ENCODE measurements at places on chromosomes 3 and 15. TPM values are rescaled to one million over a fixed set of nuclear protein-coding genes. Genes with fewer than 3 reads are reported as not detected.

The C3orf85 gene
- not detected for total RNA-seq

The RTP3 gene
- total RNA-seq, result not detected

The MGA gene
- total RNA-seq, result 65.2 TPM

The CSPG5 gene
- total RNA-seq, result not detected

The CLDN11 gene
- total RNA-seq, result 10.6 TPM

The GRK7 gene
- total RNA-seq, result not detected

The DUOXA2 gene
- total RNA-seq, result 3.9 TPM

- no peak for DNase-seq
Measured at GRCh38 chr3:177362626-177363025, 165.3 kb upstream of the TBL1XR1 start.

DNA sequence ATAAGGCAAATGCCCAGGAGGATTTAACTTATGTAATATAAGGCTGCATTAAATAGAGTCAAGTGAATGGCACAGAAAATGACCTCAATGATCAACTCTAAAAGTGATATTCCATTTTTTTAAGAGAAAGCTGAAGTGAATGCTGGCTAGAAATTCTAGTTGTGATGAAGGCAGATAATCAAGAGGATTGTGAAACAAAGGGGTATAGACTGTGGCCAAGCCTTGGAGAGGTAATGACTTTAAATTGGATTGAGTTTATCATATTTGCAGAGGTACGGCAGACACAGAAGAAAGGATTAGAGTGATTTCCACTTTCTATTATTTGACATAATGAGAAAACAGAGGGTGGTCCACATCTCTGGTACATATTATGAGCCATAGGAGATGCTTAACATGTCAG, 269.2 kb downstream of the MECOM start:
- DNase-seq, result no peak

GRCh38 chr3:46409739-46410489, 2.9 kb downstream of the CCRL2 start:
- no peak for DNase-seq

- no peak for DNase-seq
Measured at GRCh38 chr3:103653996-103654395, 1219.2 kb downstream of the ZPLD1 start.

DNA sequence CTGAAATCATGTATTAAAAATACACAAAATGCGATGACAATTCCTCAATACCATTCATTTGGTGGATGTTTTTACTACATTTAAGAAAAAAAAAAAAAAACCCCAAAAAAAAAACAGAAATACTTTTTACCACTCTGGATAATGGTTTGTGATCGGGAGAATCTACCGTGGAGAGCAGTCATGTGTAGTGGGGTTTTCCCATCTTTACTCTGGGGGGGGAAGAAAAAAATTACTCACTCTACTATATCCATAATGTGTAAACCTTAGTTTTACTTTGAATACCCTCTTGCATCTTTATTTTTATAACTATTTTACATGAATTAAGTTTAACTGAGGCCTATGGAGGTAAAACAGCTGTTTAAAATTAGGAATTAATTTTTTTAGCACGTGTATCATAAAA, 83.3 kb downstream of the ANKRD28 start:
- no peak for DNase-seq

GRCh38 chr3:18127174-18127858, 297.8 kb downstream of the SATB1 start:
- DNase-seq, result no peak

DNA sequence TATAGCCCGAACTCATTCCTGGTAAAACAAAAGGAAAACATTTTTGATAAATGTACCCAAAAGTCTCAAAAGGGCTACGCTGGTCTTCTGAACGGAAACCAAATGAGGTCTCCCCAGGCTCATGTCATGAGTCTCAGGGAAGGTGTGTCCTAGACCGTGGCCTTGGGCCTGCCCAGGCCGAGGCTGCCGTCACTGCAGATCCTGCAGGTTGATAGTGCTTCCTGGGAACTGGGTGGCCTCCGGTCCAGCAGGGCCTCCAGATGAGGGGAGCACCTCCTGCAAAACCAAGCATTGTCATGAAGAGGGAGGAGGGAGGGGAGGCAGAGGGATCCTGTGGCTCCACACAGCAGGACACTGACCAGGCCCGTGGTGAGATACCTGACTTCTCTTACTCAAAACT, 37.5 kb downstream of the ZXDC start:
- no peak for DNase-seq

DNA sequence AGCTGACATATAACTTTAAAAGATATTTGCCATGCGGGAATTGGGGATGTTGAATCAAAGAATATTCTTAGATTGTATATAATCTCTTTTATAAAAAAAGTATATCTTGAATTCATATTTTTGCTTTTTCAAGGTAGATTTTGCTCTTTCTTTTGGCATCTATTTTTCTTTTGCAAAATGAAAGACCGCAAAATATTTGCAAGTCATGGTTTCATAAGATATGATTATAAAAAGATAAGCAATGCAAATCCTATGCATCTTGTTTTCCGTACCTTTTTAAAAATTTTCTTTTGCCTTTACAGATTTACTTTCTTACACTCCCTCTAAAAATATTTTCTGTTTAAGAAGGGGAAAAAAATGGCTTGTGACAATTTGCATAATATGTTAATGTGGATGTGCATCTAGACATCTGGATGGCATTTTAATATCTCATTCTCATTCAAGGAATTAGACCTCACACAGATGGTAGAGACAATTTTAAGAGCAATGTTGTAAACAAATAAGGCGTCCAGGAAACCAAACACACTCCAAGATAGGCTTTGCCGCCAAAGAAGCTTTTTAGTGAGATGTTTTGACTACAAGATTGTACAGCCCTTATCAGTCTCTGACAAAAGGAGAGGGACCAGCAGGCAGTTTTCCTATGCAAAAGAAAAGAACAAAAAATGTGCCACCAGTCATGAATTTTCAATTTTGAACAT, 371.1 kb downstream of the CHL1 start:
- DNase-seq, result no peak

DNA sequence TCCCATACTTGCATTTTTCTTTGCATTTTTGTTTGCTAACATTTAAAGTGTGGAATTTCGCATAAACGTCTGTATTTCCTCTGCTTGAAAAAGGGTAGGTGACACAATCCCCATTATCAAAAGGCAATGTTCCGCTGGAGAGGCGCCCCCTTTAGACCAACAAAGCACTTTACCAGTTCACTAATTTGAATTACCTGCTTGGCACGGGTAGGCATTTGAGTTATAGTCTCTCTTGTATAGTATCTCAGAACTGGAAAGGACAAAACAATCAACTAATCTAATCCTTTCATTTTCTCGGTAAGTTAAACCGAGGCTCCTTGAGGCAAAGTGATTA, 775 bp upstream of the CCDC39 start:
- DNase-seq, result no peak

Data from ureter (tissue), 1 donor.